ENCODE measurements at places on chromosomes 5 and 9.

DNA sequence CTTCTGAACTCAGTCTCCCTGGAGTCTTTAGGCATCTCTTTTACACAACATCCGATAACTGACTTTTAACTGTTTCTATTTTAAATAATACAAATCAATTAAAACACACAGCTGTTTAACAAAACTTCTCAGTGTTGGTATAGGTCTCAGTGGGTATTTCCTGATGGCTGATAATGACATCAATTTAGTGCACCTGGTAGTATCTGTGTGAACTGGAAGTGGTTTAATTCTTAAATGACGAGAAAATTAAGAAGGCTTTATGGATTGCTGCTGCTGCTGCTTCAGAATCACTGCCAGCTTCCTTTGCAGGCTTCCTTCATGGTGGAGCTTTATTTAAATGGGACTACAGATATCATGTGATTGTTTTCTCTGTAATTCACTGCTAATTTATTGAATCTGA lies 92.3 kb downstream of the RPS23 start:
- no peak for DNase-seq

DNA sequence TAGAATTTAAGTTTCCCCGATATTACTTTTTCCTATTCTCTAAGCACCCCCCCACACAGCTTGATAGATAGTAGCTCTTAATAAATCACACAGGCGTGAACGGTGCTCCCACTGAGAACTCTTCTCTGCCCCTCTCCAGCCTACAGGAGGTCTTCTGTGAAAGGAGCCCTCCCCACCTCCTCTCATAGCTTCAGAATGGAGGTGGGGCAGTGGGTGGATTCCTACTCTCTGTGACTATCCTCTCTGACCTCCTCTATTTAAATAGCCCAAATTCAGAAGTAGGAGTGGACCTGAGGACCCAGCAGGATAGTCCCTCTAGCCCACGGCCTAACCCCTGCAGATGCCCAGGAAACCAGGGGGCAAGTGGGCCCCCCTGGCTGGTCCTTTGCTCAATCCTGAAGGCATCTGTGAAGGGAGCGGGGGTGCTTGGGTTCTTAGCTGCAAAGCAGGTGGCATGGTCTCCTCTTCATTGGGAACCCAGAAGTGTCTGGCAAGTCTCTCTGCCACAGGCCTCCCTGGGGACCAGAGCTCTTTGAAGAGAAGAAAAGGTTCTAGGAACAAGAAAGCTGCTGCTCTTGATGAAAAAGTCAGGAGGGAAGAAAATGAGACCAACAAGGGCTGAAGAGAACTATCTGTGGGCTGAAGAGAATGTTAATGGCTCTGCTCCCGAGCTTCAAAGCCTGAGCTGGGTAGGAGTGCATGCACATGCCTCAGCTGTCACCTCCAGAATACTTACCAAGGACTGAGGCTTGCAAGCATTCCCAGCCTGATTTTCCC lies 21.1 kb upstream of the HSPA9 start:
- no peak for DNase-seq

GRCh38 chr9:98101868-98102273 lies 17.2 kb downstream of the TRIM14 start:
- peak; percentile 78 for DNase-seq

- no peak for DNase-seq
These were observed 220.6 kb upstream of the MAP3K1 start for GRCh38 chr5:56594792-56595191.

- no peak for DNase-seq
These were observed 293.0 kb downstream of the SEC61B start for GRCh38 chr9:99515093-99515492.

Measured in effector memory CD8-positive, alpha-beta T cell (primary cell).